ENCODE measurements at places on chromosomes 2 and 18. TPM values are rescaled to one million over a fixed set of nuclear protein-coding genes. Genes with fewer than 3 reads are reported as not detected.

GRCh38 chr2:108268001-108268400 lies 20.7 kb upstream of the SULT1C2 start:
- peak; percentile 37 for DNase-seq

DNA sequence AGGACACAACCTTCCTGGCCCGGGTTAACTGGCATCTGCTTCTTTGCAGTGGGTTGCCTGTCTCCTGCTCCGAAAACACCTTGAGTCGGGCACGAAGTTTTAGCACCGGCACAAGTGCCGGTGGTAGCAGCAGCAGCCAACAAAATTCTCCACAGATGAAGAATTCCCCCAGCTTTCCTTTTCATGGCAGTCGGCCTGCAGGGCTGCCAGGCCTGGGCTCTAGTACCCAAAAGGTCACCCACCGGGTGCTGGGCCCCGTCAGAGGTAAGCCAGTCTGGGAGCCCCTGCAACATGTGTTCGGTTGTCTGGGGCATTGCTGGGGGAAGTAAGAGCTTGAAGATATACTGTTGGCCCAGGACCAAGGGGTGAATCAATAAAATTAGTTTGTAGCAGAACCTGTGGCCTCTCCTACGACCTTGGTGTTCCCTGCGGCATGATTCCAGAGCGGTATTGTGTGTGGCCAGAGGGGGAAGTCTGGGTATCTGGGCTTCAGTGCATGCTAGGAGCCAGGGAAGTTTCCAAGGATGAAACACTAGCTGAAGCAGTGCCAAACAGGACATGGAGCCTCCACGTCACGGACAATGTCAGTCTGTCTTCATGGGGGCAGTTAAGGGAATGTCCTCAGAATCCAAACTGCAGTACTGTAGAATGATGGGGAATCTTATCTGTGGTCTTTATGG lies 7.8 kb downstream of the AGBL5 start:
- DNase-seq = no peak

VIT gene
- total RNA-seq = not detected

- no peak for DNase-seq
Measured at GRCh38 chr2:119772128-119772527, 12.4 kb downstream of the PTPN4 start.

- no peak for DNase-seq
Measured at GRCh38 chr2:190446193-190446592, 38.0 kb downstream of the MFSD6 start.

GRCh38 chr2:124805060-124805459 lies 780.0 kb downstream of the CNTNAP5 start:
- DNase-seq = no peak

DNA sequence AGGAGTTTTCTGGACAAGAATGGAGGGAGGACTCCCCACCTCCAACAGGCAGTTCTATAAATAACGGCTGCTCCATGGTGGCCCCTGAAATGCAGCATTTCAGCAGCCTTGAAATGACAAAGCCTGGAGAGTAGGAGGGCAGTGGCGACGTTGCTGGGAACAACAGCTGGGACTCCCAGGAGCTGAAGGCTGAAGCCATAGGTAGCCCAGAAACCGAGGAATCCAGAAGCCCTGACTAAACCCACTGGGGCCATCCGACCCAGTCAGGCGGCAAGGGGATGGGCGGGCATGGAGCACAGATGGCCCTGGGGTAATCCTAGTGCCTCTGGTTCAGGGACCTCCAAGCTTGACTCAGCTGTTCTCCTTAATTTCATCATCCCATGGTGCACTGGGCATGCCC lies 9.0 kb downstream of the PRKAG3 start:
- DNase-seq = no peak

GRCh38 chr2:24343225-24343882 lies 17.0 kb downstream of the ITSN2 start:
- no peak for DNase-seq

HOXD10 gene
- not detected for total RNA-seq

PNO1 gene
- 19.1 TPM for total RNA-seq

GRCh38 chr2:42249887-42250286 lies 80.7 kb downstream of the EML4 start:
- DNase-seq = peak; percentile 64

DNA sequence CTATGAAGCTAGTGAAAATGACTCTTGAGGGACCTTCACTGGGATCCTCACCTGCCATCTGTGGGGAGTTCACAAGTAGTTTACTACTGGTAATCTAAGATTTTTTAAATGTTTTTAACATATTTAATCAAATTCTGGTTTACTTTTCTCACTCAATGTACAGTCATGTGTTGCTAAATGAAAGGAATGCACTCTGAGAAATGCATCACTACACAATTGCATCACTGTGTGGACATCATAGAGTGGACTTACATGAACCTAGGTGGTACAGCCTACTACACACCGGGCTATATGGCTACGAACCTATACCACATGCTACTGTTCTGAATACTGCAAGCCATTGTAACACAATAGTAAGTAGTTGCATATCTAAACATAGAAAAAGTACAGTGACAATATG lies 528.0 kb downstream of the BCL11A start:
- DNase-seq = no peak

GRCh38 chr2:193276560-193276959 lies 1081.8 kb upstream of the TMEFF2 start:
- DNase-seq = no peak

DNA sequence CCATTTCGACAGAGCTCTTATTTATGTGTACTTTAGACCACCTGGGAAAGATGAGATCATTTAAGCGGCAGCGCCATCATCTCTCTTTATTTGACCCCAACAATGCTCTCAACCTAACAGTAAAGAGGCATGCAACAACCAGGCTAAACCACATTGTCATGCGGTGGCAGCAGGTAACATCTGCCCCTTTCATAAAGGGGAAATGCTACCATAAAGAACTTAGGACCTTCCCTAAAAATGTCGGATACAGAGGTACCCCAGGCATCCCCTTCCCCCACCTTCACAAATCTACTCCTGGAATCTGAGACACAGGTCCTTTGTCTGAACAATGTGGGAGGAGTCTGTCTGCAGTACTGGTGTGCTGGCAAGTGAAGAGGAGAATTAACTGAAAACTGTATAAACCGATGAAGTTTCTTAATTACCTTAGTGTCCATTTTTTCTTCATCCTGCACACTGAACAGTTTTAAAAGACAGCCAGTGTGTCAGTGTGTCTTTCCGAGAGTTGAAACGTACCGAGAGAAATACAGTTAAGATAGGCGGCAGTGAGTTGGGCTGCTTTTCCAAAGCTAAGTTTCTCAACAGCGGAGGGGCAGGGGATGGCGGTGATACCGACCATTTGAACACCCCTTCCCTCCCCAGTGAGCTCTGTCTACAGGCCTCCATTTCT lies 1.9 kb downstream of the MEX3C start:
- peak; percentile 65 for DNase-seq

NOP58 gene
- 67.2 TPM for total RNA-seq
